ENCODE measurements at places on chromosomes 16 and 17. TPM values are rescaled to one million over a fixed set of nuclear protein-coding genes. Genes with fewer than 3 reads are reported as not detected.

DNA sequence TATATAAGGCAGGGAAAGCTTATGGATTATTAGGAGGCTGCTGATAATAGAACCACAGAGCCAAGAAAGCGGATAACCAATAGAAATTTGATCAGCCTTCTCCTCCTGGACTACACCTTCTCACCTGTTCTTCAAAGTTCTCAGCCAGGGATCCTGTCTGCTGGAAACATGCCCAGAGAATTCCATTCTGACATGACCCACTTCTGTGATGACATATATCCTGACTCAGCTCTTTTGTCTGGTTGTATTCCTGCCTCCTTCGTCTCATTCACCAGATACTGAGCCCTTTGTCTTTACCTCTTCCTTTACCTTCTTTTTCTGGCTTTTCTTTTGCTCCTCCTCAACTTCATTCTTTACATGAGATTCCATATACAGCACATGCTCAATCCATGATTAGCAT, 576.1 kb downstream of the CDH11 start:
- no peaks in the 10 kb centered on the region for H3K27me3 ChIP-seq
- no peak for DNase-seq
- no peak overlapping the region for H3K4me3 ChIP-seq
- H3K36me3 ChIP-seq = no peaks in the 10 kb centered on the region
- no peaks in the 10 kb centered on the region for H3K4me1 ChIP-seq

DNA sequence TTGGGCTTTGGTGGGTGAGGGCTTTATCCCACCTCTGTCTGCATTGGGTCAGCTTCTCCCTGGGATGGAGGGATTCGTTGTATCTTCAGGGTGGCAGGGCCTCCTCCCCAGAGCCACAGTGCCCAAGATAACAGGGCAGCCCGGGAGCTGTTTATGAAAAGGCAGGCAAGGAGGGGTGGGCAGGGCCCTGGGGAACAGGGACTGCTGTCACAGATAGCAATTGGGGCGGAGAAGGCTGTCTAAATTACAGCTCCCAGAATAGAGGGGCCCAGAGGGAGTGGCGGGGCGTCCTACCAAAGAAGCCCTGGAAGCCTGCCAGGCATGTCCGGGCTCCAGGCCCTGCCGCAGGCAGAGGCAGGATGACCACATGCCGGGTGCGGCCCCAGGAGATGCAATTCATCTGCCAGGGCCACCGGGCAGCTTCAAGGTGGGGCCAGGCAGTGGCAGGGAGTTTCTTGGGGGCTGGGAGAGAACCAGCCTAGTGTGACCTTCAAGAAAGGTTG, 18.8 kb upstream of the PHOSPHO1 start:
- H3K27me3 ChIP-seq = no peaks in the 10 kb centered on the region
- H3K27ac ChIP-seq = no peak overlapping the region
- H3K36me3 ChIP-seq = no peaks in the 10 kb centered on the region
- no peaks in the 10 kb centered on the region for H3K4me1 ChIP-seq

DNA sequence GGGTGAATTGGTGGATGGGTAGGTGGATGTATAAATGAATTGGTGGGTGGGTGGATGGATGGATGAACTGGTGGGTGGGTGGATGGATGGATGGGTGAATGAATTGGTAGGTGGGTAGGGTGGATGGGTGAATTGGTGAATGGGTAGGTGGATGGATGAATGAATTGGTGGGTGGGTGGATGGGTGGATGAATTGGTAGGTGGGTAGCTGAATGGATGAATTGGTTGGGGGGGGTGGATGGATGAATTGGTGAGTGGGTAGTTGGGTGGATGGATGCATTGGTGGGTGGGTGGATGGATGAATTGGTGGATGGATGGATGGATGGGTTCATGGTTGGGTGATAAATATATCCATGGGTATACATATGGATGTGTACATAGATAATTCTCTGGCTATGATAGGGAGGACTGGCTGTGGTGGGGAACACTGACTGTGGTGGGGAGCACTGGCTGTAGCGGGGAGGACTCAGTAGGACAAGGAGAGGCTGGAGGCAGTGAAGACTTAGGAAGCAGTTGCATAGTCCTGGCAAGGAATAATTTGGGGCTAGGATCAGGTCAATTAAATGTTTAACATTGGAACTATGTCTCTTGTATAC, 54.4 kb downstream of the ABCC1 start:
- DNase-seq = no peak
- H3K27ac ChIP-seq = peak overlapping the region; percentile 60
- no peaks in the 10 kb centered on the region for H3K27me3 ChIP-seq
- H3K4me3 ChIP-seq = no peak overlapping the region

GRCh38 chr17:77363821-77364361, 223.1 kb downstream of the SEC14L1 start:
- peak overlapping the region; percentile 67 for H3K27ac ChIP-seq
- peaks cover 58% of the 10 kb centered on the region for H3K4me1 ChIP-seq
- DNase-seq = no peak
- no peaks in the 10 kb centered on the region for H3K36me3 ChIP-seq

DNA sequence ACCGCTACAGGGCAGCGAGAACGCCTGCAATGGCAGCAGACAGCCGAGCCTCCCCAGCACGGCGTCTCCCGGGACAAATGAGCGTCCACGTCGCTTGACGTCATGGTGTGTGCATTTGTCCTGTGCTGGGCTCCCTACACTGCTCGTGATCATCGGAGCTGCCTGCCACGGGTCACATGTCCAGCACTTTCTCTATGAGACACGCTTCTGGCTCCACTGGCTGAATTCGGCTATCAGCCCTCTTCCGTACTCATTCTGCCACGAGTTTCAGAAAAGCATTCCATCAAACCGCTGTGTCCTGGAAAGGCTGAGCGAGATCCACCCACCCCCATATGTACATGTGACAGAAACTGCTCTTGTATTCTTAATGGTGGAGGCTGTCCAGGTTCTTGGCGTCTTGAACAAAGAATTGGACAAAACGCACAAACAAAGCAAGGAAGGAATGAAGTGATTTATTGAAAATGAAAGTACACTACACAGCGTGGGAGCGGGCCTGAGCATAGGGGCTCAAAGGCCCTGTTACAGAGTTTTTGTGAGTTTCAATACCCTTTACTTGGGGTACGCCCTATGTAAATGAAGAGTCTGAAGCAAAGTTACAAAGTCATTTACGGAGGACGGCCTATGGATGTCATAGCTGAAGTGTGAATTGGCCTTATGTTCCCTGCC, 28.5 kb upstream of the SHCBP1 start:
- H3K27ac ChIP-seq = no peak overlapping the region
- H3K4me3 ChIP-seq = no peak overlapping the region
- H3K4me1 ChIP-seq = no peaks in the 10 kb centered on the region
- H3K36me3 ChIP-seq = no peaks in the 10 kb centered on the region
- H3K27me3 ChIP-seq = no peaks in the 10 kb centered on the region

DNA sequence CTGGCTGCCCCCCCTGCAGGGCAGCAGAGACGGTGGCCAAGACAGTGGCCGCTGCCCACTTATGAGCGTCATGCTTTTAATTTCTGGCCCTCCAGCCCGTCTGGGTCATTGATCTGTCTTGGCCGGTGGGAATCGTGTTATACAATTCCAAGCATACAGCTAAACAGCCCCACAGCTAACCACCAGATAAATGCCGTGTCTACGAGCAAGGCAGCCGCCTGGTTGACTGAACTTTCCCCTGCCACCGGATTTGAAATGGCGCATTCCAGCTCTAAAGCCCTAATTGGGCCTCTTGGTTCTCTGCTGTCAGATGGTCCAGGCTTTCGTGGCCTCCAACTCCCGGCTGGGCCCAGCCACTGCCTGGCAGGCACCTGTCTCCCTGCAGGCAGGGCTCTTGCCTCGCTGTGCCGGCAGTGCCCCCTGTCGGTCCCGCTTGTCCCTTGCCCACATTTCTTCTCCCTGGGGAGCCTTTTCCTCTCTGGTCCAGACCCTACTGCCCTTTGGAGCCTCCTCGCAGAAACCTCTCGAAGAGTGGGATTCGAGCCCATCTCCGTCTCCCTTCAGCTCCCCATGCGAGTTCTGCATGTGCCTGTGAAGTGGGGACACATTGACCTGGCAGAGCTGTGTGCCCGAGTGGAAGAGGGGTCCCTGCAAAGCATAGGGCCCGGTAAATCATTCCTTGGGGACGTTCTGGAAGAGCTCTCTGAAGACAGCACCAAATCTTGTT, 1.8 kb upstream of the RBFOX3 start:
- H3K27ac ChIP-seq = no peak overlapping the region
- no peaks in the 10 kb centered on the region for H3K36me3 ChIP-seq
- peaks cover 3% of the 10 kb centered on the region for H3K4me1 ChIP-seq
- no peak for DNase-seq

DNA sequence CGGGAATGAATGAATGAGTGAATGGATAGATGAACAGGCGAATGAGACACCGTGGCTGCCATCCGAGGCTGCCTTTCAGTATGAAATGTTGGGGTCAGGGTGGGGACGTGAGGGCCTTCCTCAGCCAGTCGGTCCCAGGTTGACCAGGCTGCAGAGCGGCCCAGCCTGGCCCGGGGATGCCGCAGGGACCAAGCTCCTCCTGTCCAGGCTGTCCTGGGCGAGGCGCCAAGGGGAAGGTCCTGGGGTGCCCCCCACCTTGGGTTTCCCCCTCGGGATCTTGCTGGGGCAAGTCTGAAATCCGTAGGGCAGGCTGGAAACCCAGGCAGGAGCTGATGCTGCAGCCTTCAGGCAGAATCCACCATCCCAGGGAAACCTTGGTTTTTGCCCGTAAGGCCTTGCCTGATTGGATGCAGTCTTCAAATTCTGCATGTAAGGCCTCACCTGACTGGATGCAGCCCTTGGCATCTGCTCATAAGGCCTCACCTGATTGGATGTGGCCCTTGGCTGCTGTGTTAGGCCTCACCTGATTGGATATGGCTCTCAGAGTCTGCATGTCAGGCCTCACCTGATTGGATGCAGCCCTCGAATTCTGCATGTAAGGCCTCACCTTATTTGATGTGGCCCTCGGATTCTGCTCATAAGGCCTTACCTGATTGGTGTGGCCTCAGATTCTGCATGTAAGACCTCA, 61.7 kb upstream of the ZNF469 start:
- H3K27ac ChIP-seq = no peak overlapping the region
- no peaks in the 10 kb centered on the region for H3K36me3 ChIP-seq
- no peak for DNase-seq
- H3K27me3 ChIP-seq = no peaks in the 10 kb centered on the region
- no peaks in the 10 kb centered on the region for H3K4me1 ChIP-seq
- no peak overlapping the region for H3K4me3 ChIP-seq

GRCh38 chr16:3577302-3577752, at the start of gene NLRC3:
TSS of gene NLRC3 (minus strand) at chr16:3577403. CDS start at chr16:3565036, 12,367 bp downstream.
- H3K27ac ChIP-seq = no peak within 1 kb of the TSS
- no peak for DNase-seq
- no peak within 1 kb of the TSS for H3K4me3 ChIP-seq
- H3K4me1 ChIP-seq = no peaks in the 10 kb centered on the region
- no peaks in the 10 kb centered on the region for H3K36me3 ChIP-seq

- 0 out of 2 replicates have a peak, but pooled peaks cover 2% of the 10 kb centered on the region for H3K4me1 ChIP-seq
- no peaks in the 10 kb centered on the region for H3K36me3 ChIP-seq
- DNase-seq = no peak
Observed at GRCh38 chr17:68289936-68290267, 1.0 kb downstream of the SLC16A6 start.

- H3K4me1 ChIP-seq = no peaks in the 10 kb centered on the region
- peaks cover 2% of the 10 kb centered on the region for H3K27me3 ChIP-seq
- H3K4me3 ChIP-seq = no peak overlapping the region
- DNase-seq = no peak
Observed at GRCh38 chr16:71555230-71555891, 21.5 kb downstream of the TAT start.

- H3K4me1 ChIP-seq = peaks cover 3% of the 10 kb centered on the region
- H3K27ac ChIP-seq = peak overlapping the region; percentile 84
- no peaks in the 10 kb centered on the region for H3K36me3 ChIP-seq
- peak overlapping the region; percentile 84 for H3K4me3 ChIP-seq
- H3K27me3 ChIP-seq = no peaks in the 10 kb centered on the region
Observed at GRCh38 chr17:36936455-36937000, 747 bp upstream of the LHX1 start.

GRCh38 chr17:19705771-19706770, 10.3 kb downstream of the SLC47A2 start:
- H3K27ac ChIP-seq = no peak overlapping the region
- H3K4me3 ChIP-seq = no peak overlapping the region
- H3K27me3 ChIP-seq = no peaks in the 10 kb centered on the region
- no peak for DNase-seq

- H3K4me3 ChIP-seq = no peak overlapping the region
- DNase-seq = no peak
- no peaks in the 10 kb centered on the region for H3K27me3 ChIP-seq
- H3K27ac ChIP-seq = no peak overlapping the region
- no peaks in the 10 kb centered on the region for H3K36me3 ChIP-seq
Observed at GRCh38 chr16:88494335-88495154, 41.5 kb downstream of the ZFPM1 start.

GRCh38 chr17:50440172-50440837, 14.3 kb downstream of the ACSF2 start:
- no peaks in the 10 kb centered on the region for H3K27me3 ChIP-seq
- H3K4me3 ChIP-seq = no peak overlapping the region
- no peak overlapping the region for H3K27ac ChIP-seq

- H3K27ac ChIP-seq = no peak overlapping the region
- no peak for DNase-seq
- H3K36me3 ChIP-seq = no peaks in the 10 kb centered on the region
- no peak overlapping the region for H3K4me3 ChIP-seq
Observed at GRCh38 chr16:10504404-10504885, 76.0 kb downstream of the EMP2 start.

GRCh38 chr16:3780570-3780969, 63.2 kb upstream of the TRAP1 start:
- no peak overlapping the region for H3K27ac ChIP-seq
- no peaks in the 10 kb centered on the region for H3K4me1 ChIP-seq
- no peak for DNase-seq
- no peak overlapping the region for H3K4me3 ChIP-seq
- H3K27me3 ChIP-seq = no peaks in the 10 kb centered on the region
- peaks cover 4% of the 10 kb centered on the region for H3K36me3 ChIP-seq

GRCh38 chr16:2598133-2598641, 60.4 kb downstream of the PDPK1 start:
- H3K4me1 ChIP-seq = no peaks in the 10 kb centered on the region
- no peaks in the 10 kb centered on the region for H3K36me3 ChIP-seq
- H3K27me3 ChIP-seq = no peaks in the 10 kb centered on the region
- no peak overlapping the region for H3K27ac ChIP-seq
- H3K4me3 ChIP-seq = no peak overlapping the region

DNA sequence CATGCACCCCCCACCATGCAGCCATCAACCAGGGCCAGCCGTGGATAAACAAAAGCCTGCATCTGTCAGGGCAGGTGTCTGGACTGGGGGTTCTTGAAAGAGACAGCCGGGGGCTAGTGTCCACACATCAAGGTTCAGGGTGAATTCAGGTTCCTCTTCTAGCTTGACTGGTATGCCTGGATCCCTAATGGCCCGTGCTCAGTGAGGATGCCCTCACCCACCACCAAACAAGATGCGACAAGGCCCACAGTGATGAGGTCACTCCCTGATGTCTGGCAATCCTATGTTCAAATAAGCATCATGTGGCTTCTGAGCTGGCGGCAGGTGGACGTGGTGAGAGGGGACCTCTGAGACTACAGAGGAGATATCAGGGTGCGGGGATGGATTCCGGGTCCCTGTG, 64.6 kb downstream of the GOSR1 start:
- no peaks in the 10 kb centered on the region for H3K36me3 ChIP-seq
- peaks cover 3% of the 10 kb centered on the region for H3K27me3 ChIP-seq
- H3K4me3 ChIP-seq = no peak overlapping the region
- H3K4me1 ChIP-seq = no peaks in the 10 kb centered on the region
- DNase-seq = no peak

GRCh38 chr17:71633391-71633849, 487.4 kb upstream of the SOX9 start:
- no peaks in the 10 kb centered on the region for H3K27me3 ChIP-seq
- H3K4me3 ChIP-seq = no peak overlapping the region
- no peaks in the 10 kb centered on the region for H3K4me1 ChIP-seq
- no peaks in the 10 kb centered on the region for H3K36me3 ChIP-seq

Gene SCIMP
- total RNA-seq = not detected

Gene ARHGAP23
- 33.0 TPM for total RNA-seq

Gene HOXB2
- total RNA-seq = 70.1 TPM

Gene KRTAP1-5
- total RNA-seq = not detected

Gene SLC5A10
- total RNA-seq = not detected
